ENCODE measurements at places on chromosomes 2 and 18.

GRCh38 chr2:128736689-128737545 is 418.2 kb upstream of the HS6ST1 start:
- no peak for DNase-seq

- DNase-seq: no peak
Observed at GRCh38 chr18:56545464-56545863, 92.9 kb downstream of the TXNL1 start.

DNA sequence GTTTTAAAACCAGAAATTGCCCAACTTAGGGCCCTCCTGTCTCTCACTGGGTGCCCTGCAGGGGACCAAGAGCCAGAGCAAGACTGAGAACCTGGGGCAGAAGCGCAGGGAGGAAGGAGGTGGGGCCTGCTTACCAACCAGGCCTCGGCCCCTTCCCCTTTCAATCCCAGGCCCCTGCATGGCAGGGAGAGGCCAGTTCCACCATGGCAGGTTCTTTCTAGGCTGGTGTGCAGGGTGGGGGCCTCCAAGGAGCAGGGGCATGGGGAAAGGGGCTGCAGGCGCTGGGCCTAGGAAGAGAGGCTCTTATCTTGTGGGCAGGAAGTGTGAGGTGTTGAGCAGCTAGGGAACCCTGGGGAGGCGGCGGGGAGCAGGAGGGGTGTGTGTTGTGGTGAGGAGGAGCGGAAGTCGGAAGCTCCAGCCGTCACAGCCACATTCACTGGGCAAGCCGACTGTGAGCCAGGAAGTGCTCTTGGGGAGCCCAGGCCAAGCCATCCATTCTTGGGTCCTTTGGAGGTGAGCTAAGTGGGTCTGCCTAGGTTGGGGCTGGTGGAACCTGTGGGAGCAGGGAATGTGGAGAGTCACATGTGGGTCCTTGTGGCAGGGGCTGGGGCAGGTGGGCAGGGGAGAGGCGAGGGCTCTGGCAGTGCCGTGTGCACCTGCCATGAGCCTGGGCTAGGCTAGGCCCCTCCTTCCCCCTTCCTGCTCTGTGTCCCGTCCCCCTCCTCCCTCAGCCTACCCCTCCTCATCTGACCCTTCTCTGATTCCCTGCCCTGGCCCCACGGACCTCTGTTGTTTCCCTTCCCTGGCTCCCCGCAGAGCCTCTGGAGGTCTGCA is at the start of gene PSD4:
TSS of gene PSD4 (plus strand) at position 430 of the 834 bp plus-strand sequence. CDS start 8,486 bp downstream, outside the sequence.
- DNase-seq: no peak

DNA sequence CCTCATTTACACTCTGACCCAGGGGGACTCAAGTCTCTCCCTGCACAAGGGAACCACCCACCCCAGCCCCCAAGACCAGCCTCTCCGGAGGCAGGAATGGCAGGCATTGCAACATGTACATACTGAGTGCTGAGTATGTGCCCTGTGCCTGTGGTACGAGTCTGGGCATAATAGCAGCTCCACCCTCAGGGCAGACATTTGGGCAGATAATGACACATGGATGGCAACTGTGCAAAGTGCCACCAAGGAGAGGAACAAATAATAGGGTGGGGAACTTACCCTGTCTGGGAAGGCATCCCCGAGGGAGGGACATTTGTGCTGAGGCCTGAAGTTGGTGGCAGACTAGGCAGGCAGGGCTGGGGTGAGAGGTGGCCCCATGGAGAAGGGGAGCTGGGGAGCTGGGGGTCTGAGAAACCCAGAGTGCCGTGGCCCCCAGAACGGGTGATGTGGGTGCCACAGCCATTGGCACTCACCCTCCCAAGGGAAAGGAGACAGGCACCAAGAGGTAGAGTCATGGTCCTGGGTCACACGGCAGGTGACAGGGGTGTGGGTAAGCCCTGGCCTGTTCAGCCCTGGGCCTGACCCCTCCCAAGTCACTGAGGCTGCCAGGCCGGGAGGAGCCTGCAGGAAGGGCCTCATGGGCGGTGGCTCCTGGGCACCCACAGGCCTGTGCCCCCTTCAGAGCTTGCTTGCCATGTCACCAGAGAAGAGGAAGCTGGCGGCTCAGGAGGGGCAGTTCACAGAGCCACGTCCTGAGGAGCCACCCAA is 15.7 kb upstream of the GPR17 start:
- DNase-seq: no peak

GRCh38 chr18:6561420-6561861 is 146.7 kb upstream of the L3MBTL4 start:
- no peak for DNase-seq

GRCh38 chr2:234998404-234999211 is 46.8 kb downstream of the SH3BP4 start:
- no peak for DNase-seq

- no peak for DNase-seq
Observed at GRCh38 chr18:70314151-70314782, 25.4 kb downstream of the SOCS6 start.

GRCh38 chr18:36153203-36153602 is 23.5 kb downstream of the ELP2 start:
- no peak for DNase-seq

- no peak for DNase-seq
Observed at GRCh38 chr2:98607741-98608115, 584 bp downstream of the COA5 start.

GRCh38 chr2:28469947-28470535 is 25.8 kb upstream of the PLB1 start:
- DNase-seq: no peak

DNA sequence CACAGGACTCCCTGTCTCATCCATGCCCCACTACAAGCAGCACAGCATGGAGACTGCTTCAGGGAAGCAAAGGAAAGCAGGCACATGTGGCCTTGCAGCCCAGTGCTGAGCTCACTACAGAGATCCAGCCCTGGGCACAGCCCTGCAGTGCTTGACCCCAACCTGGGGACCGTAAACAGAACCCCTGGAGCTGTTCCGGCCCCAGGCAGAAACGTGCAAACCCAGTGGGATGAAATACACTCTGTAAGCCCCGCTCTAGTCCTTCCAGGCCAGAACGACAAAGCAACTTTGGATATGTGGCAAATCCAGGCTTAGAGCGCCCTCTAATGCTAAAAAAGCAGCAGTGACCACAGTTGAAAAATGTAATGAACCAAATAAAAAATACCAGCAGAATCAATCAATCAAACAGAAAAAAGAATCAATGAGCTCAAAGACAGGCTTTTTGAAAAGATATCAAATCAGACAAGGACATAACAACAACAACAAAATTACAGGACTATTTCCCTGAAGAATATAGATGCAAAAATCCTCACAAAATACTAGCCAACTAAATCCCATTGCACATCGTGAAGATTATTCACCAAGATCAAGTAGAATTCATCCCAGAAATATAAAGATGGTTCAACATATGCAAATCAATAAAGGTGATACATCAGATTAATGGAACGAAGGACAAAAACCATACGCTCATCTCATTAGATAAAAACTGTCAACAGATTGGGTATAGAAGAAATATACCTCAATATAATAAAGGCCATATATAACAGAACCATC is 45.6 kb downstream of the ZNF519 start:
- DNase-seq: no peak

DNA sequence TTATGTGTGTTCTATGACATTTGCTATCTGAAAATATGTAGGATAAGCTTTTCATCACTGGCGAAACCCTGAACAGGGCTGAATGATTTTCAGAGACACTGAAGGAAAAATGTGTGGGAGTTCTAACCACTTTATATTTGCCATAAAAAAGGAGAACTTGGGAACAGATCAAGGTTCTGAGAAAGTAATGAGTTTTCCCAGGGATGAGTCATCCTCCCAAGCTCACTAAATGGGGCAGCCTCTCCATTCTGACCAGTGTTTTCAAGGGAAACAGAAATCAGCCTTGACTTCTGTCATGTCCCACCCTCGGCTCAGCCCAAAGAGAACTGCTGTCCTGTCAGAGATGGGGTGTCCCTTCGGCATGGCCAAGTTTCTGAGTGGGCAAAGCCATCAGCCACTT is 2109.8 kb upstream of the CELF4 start:
- no peak for DNase-seq

GRCh38 chr2:176269319-176270099 is at the start of gene MTX2:
Gene MTX2 (plus strand): TSS chr2:176269442. CDS start chr2:176269630, 188 bp downstream.
- no peak for DNase-seq

DNA sequence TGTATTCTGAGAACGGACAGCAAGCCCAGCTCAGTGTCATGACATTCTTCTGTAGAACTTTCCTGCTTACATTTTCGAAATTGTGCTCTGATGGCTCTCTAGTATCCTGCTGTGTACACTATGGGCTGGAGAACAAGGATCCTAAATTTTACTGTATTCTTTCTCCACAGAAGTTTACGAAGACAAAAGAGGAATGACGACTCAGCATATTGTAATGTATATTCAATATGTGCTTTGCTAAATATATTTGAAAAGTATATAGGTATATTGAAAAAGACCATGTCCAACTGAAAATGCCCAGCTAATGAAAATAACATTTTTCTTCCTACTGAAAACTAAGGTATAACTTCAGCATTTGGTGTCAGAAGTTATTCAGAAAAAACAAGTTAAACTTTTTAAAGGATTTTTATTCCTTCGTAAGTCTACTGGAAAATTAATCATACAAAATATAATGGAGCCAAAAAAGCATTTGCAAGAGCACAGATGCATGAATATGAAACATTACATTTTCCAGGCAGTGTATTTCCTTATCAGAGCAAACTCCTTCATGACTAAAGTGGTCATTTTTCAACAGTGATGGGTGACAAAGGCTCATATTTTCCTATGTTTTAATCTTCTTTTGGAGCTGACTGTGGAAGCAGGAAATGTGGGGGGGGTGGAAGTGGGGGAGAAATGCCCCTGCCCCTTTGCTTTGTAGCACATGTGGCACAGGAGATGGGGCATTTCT is 143.8 kb upstream of the THUMPD2 start:
- DNase-seq: no peak

GRCh38 chr2:154697418-154698252 is 860 bp upstream of the KCNJ3 start:
- no peak for DNase-seq

DNA sequence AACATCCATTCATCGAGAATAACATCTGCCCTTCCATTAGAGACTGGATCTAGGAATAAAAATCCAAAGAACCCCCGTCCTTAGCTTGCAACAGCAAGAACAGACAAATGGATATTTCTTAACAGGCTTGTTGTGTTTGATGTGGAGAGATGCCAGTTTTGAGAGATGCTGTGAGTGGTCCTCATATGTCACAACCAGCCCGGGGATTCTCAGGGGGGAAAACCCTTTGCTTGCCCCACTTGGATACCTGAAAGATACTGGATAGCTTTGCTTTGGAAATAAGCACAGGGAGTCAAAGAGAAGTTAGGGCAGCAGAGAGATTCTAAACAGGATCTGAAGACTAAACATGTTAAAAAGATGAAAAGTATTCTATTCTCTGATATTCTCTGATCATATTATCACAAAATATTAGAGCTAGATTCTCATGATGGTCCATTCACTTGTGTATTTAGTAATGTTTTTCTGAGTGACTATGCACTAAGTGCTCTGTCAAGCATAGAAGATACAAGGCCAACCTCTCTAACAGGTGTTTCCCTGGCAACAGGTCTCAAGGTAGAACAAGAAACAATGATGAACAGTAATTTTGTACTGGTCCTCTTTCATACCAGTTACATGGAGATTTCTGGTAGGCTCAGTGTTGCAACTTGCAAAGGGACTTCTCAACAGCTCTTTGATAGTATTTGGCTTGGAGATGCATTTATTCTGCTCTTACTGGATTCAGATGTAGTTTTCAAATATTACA is 348.2 kb downstream of the MYCN start:
- no peak for DNase-seq

GRCh38 chr2:64330281-64331113 is 123.5 kb upstream of the LGALSL start:
- peak; percentile 68 for DNase-seq

DNA sequence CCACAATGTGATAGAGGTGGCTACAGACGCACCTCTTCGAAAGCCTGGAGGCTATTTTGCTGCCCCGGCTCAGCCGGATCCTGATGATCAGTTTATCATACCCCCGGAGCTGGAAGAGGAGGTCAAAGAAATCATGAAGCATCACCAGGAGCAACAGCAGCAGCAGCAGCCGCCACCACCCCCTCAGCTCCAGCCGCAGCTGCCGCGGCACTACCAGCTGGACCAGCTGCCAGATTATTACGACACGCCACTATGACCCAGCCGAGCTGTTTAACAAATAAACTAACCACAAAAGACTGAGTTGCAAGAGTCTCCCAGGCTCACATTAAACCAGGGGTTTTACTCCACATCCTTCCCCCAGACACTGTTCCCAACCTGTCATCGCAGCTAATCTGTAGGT is 263.8 kb downstream of the PHLPP1 start:
- DNase-seq: no peak

- DNase-seq: no peak
Observed at GRCh38 chr2:68447118-68447517, 20.0 kb downstream of the FBXO48 start.

DNA sequence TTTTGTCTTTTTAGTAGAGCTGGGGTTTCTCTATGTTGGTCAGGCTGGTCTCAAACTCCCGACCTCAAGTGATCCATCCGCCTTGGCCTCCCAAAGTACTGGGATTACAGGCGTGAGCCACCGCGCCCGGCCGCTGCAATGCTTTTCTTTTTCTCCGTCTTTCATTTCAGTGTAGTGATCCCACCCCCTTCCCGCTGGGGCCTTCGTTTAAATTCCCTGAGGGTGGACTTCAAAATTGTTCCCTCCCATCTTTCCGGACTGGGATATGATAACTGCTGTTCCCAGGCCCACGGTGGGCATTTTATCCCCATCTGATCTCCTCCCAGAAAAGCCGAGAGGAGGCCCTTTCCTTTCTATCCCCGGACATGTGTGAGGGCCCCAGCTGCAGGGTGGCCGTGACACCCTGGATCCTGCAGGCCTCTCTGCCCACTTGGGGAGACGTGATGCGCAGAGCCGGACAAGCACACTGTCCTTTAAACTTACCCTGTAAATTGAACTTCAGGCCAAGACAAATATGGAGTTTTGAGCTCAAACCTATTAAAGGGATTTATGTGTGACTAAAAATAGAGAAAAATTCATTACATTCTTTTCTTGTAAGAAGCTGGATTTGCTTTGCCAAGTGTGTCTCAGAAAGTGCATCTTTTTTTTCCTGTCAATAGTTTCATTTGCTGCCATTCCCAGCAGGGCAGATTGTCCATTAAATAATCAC is 54.5 kb upstream of the AFF3 start:
- DNase-seq: no peak

GRCh38 chr2:118249531-118249930 is 161.3 kb downstream of the INSIG2 start:
- no peak for DNase-seq

GRCh38 chr2:215171151-215171550 is 32.7 kb upstream of the ABCA12 start:
- no peak for DNase-seq

- no peak for DNase-seq
Observed at GRCh38 chr2:237633061-237633561, 5.7 kb downstream of the LRRFIP1 start.

DNA sequence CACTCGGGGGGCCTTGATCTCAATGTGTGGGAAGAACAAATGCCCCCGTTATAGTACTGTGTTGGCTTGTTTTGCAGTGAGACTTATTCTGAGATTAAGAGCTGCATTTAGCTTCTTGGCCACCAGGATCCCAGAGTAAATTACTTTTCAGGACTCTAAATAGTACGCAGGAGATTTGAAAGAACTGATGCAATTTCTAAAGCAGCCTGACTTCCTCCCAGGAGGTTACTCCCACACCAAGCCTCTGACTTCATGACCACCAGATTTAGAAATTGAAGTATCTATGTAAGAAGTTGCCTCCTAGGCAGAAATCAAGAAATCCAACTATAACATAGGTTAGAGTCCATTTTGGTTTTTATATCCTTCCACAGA is 67.0 kb downstream of the FEZ2 start:
- DNase-seq: no peak

All from NCI-H187 treated with DMSO at 0.1 percent for 48 hours (cell line).